ENCODE measurements at places on chromosomes 6 and 20. TPM values are rescaled to one million over a fixed set of nuclear protein-coding genes. Genes with fewer than 3 reads are reported as not detected.

The HTR1E gene
- total RNA-seq = 0.52 TPM

The GSTA2 gene
- total RNA-seq = 25.3 TPM

The FAM162B gene
- 1.8 TPM for total RNA-seq

The PLCB4 gene
- 8.7 TPM for total RNA-seq

GRCh38 chr6:161476711-161477110, 202.8 kb upstream of the AGPAT4 start:
- H3K27me3 ChIP-seq = no peaks in the 10 kb centered on the region
- H3K36me3 ChIP-seq = no peaks in the 10 kb centered on the region
- DNase-seq = no peak
- no peak overlapping the region for H3K27ac ChIP-seq
- peaks cover 5% of the 10 kb centered on the region for H3K4me1 ChIP-seq

The CST9 gene
- total RNA-seq = not detected

DNA sequence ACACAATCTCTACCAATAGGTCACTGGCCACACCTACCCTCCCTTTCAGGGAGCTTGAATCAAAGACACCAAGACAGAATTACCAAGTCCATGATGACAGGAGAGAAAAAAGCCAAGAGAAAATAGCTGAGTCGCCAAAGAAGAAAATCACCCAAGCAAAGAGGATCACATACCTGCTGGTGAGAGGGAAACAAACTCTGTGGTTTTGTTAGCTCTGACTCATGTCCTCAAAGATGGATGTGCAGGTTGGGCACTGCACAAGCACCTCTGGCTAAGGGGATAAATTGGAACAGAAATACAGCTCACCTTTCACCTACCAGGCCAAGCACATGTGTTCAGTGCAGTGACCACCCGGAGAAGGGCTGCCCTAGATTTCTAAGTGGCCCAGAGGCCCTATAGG, 114.8 kb downstream of the TFAP2A start:
- peaks cover 9% of the 10 kb centered on the region for H3K4me1 ChIP-seq
- DNase-seq = no peak
- no peak overlapping the region for H3K4me3 ChIP-seq
- H3K27me3 ChIP-seq = no peaks in the 10 kb centered on the region

GRCh38 chr20:19274412-19275015, 62.1 kb downstream of the SLC24A3 start:
- peaks cover 27% of the 10 kb centered on the region for H3K4me1 ChIP-seq
- H3K36me3 ChIP-seq = no peaks in the 10 kb centered on the region
- DNase-seq = no peak
- peaks cover 3% of the 10 kb centered on the region for H3K27me3 ChIP-seq

The PTPRT gene
- total RNA-seq = 5.8 TPM

GRCh38 chr6:106204961-106205360, 118.8 kb downstream of the PRDM1 start:
- H3K4me3 ChIP-seq = no peak overlapping the region
- no peaks in the 10 kb centered on the region for H3K27me3 ChIP-seq
- peak overlapping the region; percentile 58 for H3K27ac ChIP-seq
- peaks cover 9% of the 10 kb centered on the region for H3K4me1 ChIP-seq
- peaks cover 23% of the 10 kb centered on the region for H3K36me3 ChIP-seq
- no peak for DNase-seq

DNA sequence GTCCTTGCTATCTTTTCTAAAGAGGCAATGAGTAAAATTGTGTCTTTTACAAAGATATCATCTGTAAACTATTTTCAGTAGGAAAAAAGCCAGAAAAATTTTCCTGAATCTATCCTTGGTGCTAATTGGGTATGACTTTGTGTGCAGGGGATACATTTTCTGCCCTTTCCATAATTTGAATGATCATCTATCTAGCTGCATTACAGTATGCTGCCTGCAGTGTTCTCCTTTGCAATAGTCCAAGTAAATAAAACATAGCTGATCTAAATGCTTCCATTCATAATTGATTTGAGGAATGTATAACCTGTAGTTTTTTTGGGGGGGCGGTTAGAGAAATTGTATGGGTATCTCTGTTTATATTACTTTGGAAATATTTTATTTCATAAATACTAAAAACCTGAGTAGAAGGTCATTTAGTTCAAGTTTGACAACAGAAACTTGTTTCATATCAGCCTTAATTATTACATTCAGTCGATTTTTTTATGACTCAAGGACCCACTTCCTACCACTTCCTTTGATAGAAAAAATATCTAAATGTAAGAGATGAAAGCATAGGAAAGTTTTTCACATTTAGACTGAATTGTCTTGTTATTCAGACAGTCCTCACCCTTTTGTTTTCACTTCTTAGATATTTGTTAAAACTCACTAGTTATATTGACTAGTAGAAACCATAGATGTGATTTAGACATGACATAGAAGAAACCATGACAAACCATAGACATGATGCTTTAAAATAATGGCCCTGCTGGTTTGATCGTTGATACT, 75.3 kb downstream of the AIG1 start:
- no peaks in the 10 kb centered on the region for H3K27me3 ChIP-seq
- H3K4me1 ChIP-seq = no peaks in the 10 kb centered on the region
- peaks cover 15% of the 10 kb centered on the region for H3K36me3 ChIP-seq
- no peak overlapping the region for H3K27ac ChIP-seq

DNA sequence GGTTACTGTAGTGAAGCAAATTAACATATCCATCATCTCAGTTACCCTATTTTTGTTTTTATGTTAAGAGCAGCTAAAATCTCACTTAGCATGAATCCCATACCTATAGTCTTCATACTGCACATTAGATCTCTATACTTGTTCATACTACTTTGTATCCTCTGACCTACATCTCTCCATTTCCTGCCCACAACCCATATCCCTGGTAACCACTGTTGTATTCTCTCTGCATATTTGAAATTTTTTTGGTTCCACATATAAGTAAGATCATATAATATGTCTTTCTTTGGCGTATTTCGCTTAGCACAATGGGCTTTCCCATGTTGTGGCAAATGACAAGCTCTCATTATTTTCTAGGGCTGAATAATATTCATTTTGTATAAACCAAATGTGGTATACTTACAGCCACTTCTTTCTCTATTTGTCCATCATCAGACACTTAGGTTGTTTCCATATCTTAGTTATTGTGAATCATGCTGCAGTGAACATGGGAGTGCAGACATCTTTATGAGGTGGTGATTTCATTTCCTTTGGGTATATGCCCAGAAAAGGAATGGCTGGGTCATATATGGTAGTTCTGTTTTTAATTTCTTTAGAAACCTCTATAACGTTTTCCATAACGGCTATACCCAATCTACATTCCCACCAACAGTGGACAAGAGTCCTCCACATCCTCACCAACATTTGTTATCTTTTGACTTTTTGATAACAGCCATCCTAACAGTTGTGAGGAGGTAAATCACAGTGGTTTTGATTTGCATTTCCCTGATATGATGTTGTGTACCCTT, 39.8 kb downstream of the BACH2 start:
- no peak for DNase-seq
- H3K27ac ChIP-seq = no peak overlapping the region

The ME1 gene
- 4.2 TPM for total RNA-seq

GRCh38 chr20:4961746-4962145, 39.6 kb downstream of the SLC23A2 start:
- DNase-seq = no peak
- no peak overlapping the region for H3K27ac ChIP-seq
- H3K4me3 ChIP-seq = no peak overlapping the region
- H3K36me3 ChIP-seq = peaks cover 3% of the 10 kb centered on the region
- peaks cover 19% of the 10 kb centered on the region for H3K4me1 ChIP-seq
- H3K27me3 ChIP-seq = no peaks in the 10 kb centered on the region

The TULP1 gene
- not detected for total RNA-seq

GRCh38 chr6:90183587-90184333, 112.9 kb downstream of the BACH2 start:
- peaks cover 42% of the 10 kb centered on the region for H3K4me1 ChIP-seq
- H3K36me3 ChIP-seq = no peaks in the 10 kb centered on the region

- H3K27me3 ChIP-seq = no peaks in the 10 kb centered on the region
- H3K27ac ChIP-seq = no peak overlapping the region
- peaks cover 21% of the 10 kb centered on the region for H3K36me3 ChIP-seq
- peaks cover 16% of the 10 kb centered on the region for H3K4me1 ChIP-seq
- H3K4me3 ChIP-seq = no peak overlapping the region
Observed at GRCh38 chr6:31765559-31765909, 3.1 kb downstream of the SAPCD1 start.

- no peak for DNase-seq
- no peaks in the 10 kb centered on the region for H3K4me1 ChIP-seq
- no peaks in the 10 kb centered on the region for H3K27me3 ChIP-seq
- H3K27ac ChIP-seq = no peak overlapping the region
- H3K4me3 ChIP-seq = no peak overlapping the region
Observed at GRCh38 chr20:31908016-31908415, 37.6 kb downstream of the TTLL9 start.

GRCh38 chr20:6664574-6664973, 102.9 kb upstream of the BMP2 start:
- no peak overlapping the region for H3K4me3 ChIP-seq
- DNase-seq = no peak
- no peak overlapping the region for H3K27ac ChIP-seq
- no peaks in the 10 kb centered on the region for H3K27me3 ChIP-seq

- no peaks in the 10 kb centered on the region for H3K36me3 ChIP-seq
- no peaks in the 10 kb centered on the region for H3K27me3 ChIP-seq
- no peak overlapping the region for H3K4me3 ChIP-seq
- no peak for DNase-seq
- H3K4me1 ChIP-seq = no peaks in the 10 kb centered on the region
Observed at GRCh38 chr20:54276577-54277169, 68.8 kb downstream of the PFDN4 start.

GRCh38 chr6:138404666-138405337, 779 bp downstream of the HEBP2 start:
- H3K27me3 ChIP-seq = no peaks in the 10 kb centered on the region
- H3K4me3 ChIP-seq = peak overlapping the region; percentile 94
- H3K4me1 ChIP-seq = peaks cover 11% of the 10 kb centered on the region
- peaks cover 33% of the 10 kb centered on the region for H3K36me3 ChIP-seq
- no peak for DNase-seq
- H3K27ac ChIP-seq = peak overlapping the region; percentile 74

The SIRPD gene
- total RNA-seq = not detected

DNA sequence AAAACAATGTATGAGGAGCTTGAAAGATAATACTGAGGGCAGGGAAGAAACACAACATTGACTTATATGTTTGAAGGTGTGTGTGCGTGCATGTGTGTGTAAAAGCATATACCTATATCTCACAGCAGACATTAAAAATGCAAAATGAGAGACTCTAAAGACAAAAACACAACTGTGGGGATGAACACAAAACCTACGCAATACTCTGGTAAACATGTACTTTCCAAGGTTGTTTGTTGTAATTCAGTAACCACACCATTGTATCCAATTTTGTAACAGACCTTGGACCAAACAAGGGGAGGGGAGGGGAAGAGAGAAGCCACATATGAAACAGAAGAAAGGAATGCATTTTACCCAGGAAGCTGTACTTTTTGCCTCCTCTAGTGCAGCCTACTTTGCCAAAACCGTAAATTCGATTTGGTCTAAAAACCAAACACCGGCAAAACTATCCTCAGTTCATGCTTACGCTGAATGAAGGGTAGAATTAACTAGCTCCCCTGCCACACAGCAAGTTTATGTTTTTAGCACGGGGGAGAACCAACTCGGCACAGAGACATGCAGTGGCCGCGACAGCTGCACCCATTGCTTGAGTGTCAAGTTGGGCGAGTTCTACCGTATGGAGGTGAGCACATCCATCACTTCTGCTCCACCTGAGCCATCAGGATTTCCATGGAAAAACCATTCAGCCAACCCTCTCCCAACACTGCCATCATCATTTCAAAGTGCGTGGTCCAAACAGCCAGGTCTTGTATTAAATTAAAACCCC, 50.0 kb downstream of the CNKSR3 start:
- H3K27me3 ChIP-seq = no peaks in the 10 kb centered on the region
- DNase-seq = no peak
- H3K36me3 ChIP-seq = peaks cover 6% of the 10 kb centered on the region
- H3K27ac ChIP-seq = no peak overlapping the region
- H3K4me1 ChIP-seq = peaks cover 49% of the 10 kb centered on the region

DNA sequence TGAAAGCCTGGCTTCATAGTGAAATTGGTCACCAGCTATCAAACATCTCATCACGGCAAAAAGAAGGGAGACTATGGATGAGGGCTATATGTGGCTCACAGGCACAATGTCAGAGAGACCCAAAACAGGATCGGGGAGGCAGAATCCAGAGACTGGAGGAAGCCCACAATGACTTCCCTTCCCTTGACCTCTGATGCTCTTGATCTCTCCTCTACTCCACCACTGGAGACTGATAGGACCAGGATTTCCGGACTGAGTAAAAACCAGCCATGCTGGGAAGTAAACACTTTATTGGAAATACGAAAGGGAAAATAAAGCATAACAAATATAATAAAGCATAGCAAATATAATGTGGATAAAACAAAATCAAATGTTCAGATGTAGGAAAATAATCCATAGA, 597.3 kb downstream of the UTRN start:
- H3K4me1 ChIP-seq = no peaks in the 10 kb centered on the region
- no peak for DNase-seq
- no peaks in the 10 kb centered on the region for H3K36me3 ChIP-seq
- no peaks in the 10 kb centered on the region for H3K27me3 ChIP-seq
- H3K4me3 ChIP-seq = no peak overlapping the region
- no peak overlapping the region for H3K27ac ChIP-seq

The PNPLA1 gene
- not detected for total RNA-seq

- no peak overlapping the region for H3K4me3 ChIP-seq
- H3K27ac ChIP-seq = no peak overlapping the region
- no peak for DNase-seq
- H3K27me3 ChIP-seq = no peaks in the 10 kb centered on the region
Observed at GRCh38 chr6:160132776-160133338, 11.2 kb downstream of the SLC22A1 start.

DNA sequence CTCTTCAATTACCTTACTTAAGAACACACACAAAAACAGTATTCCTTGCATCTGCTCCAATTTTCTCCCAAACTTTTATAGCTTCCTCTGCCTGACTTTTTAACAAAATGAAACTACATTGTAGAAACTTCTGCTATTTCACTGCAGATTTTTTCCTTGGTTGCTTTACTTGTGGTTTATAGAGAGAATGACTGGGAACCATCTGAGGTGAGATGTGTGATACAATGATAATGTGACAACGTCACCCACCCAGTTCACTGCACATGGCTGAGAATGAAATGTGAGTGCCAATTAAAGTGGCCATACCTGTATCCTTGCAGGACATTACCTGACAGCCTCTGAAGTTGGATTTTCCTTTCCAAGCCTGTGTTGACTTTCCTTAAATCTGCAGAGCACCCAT, 258.4 kb downstream of the CD83 start:
- peaks cover 25% of the 10 kb centered on the region for H3K4me1 ChIP-seq
- H3K36me3 ChIP-seq = peaks cover 4% of the 10 kb centered on the region
- peaks cover 7% of the 10 kb centered on the region for H3K27me3 ChIP-seq
- DNase-seq = no peak
- H3K4me3 ChIP-seq = no peak overlapping the region
- no peak overlapping the region for H3K27ac ChIP-seq

The BPHL gene
- total RNA-seq = 50.3 TPM

DNA sequence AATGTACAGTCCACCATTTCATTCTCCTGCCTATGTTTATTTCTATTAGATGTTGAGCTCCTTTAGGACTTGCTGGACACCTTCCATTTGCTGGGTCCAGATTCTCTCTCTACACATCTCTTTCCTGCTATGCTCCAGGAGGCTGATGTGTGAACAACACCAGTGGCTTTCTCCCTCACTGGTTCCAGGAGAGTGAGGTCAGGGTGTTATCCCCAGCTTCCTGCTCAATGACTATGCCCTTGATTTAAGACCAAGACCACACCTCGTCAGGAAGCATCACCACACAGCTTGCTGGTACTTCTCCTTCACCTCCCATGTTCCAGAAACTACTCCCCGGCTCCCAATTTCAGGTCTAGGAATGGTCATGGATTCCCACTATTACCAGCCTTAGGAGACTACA, 31.3 kb upstream of the E2F3 start:
- H3K4me3 ChIP-seq = no peak overlapping the region
- peaks cover 6% of the 10 kb centered on the region for H3K4me1 ChIP-seq
- H3K36me3 ChIP-seq = no peaks in the 10 kb centered on the region
- H3K27ac ChIP-seq = no peak overlapping the region
- H3K27me3 ChIP-seq = peaks cover 4% of the 10 kb centered on the region
